ENCODE measurements at places on chromosomes 16 and 17.
A peak's percentile ranks its signal among the peaks of the same experiment; 100 is the strongest.

DNA sequence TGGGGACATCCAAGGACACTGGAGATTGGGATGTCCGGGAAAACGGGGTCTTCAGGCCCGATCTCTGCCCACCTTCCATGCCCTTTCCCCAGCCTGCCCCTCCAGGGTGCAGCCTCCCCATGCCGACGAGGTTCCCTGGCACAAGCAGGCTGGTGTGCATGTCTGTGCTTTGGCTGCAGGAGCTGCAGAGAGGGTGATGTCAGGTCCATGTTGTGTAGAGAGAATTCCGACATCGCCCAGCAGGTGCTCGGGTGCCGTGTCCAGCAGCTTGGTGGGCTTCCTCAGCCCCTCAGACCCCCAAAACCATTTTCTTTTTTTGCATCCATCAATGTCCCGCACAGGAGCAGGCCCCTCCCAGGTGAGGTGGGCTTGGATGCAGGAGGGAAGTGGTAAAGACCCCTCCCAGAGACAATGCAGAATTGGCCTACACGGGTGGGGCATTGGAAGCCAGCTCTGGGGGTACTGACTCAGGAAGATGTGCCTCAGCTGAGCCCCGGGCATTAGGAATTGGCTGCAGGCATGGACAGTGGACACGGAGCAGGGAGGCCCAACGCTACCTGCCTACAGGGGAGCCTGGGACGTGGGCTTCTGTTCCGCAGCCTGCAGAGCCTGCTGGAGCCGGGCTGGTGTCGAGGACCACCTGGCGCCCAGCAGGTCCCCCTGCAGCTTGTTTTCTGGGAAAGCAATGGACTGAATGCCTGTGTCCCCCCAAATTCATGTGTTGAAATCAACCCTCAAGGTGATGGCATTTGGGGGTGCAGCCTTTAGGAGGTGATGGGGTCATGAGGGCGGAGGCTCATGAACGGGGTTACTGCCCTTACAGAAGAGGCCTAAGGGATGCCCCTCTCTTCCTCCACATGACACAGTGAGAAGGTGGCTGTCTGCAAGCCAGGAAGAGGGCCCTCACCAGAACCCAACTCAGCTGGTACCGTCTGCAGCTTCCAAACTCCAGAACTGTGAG is 97.5 kb downstream of the METRNL start:
- DNase-seq = peak; percentile 61

DNA sequence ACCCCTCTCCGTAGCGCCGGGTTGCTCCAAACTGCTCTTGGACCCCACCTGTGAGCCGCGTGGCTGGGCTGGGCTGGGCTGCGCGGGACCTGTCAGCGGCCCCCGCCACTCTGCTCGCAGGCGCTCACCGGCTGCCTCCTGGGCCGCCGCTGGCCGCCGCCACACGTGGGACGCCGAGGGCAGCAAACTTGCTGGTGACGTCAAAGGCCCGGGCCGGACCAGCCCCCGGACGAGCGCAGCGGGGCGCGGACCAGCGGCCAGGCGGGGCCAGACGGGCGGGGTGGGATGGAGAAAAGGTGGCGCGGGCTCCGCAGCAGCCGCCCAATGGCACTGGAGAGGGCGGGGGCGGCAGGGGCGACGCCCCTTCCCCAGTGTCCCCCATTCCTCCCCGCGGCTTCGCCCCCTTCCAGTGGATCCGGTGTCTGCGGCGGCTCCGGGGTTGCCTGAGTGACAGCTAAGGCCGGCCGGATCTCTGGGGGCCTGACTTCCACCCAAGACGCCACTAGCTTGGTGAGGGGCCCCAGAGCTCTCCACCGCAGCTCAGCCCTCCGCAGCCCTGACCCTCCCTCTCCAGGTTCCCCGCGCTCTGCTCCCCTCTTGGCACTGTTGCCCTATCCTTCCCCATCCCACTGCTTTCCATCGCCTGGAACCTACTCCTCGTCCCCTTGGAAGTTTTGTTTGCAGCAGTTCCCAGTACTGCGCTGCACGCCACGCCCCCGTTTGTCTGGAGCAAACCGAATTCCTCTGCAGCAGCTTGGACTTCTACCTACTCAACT is at the start of gene HS3ST3A1:
TSS of gene HS3ST3A1 (minus strand) at position 154 of the 776 bp plus-strand sequence. CDS start 800 bp downstream, outside the sequence.
- DNase-seq = peak; percentile 97

GRCh38 chr16:89096768-89097391 is 3.2 kb downstream of the ACSF3 start:
- peak; percentile 80 for DNase-seq

DNA sequence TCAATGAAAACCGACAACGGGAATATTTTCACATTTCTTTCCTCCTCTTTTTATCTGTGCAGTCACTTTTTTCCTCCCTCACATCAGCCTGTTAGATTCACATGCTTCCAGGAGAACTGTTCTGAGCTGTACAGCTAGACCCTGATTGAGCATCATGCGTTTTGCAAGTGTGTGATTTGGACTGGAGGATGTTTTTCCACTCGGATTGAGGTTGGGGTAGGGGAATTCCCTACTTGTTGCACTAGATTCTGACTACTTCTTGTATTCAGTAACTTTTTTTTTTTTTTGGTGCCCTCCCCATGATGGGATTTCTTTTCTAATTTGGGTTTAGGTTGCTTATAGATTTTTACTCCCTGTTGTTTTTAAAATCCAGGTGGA is 4.8 kb downstream of the MSI2 start:
- no peak for DNase-seq

- peak; percentile 57 for DNase-seq
These were observed at the start of gene CHST5 for GRCh38 chr16:75535901-75536300. CHST5 (minus strand) TSS chr16:75536108; CDS start chr16:75530384, 5,724 bp downstream.

- DNase-seq = no peak
These were observed 2.6 kb upstream of the ANKRD40CL start for GRCh38 chr17:50769884-50770283.

- DNase-seq = peak; percentile 43
These were observed 460 bp upstream of the SLC13A2 start for GRCh38 chr17:28472871-28473497.

DNA sequence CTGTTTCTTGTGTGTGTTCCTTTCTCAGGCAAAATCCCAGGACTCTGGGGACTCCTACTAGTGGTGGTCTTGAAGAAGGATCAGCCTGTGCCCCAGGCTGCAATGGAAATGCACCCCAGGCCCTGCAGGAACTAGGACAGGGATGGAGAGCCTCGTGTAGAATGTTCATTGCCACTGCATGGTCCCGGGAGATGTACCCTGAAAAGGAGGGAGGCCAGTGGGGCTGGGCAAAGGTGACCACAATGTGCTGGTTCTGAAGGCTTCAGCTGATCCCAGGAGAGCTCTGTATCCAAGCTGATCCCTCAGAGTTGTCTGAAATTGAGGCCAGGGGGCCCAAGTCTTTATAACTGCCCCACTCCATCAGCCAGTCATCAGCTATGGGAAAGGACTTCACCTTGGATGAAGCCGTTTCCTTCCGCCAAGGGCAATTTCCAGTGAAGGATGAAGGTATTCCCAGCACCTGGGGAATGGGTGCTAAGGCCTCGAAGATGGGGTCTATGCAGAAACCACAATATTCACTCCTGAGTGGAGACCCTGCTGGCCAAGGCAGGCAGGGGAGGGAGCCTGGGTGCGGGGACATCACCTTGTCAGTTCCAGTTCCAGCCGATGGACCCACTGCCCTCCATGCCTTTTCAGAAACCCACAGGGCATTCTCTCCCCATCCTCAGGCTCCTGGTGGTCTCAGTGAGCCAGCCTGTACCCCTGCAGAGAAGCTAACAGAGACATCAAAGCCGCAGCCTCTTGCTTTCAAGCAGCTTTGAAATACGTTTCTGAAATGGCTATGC is 59.9 kb upstream of the CDH5 start:
- DNase-seq = no peak

- DNase-seq = peak; percentile 94
These were observed 12.8 kb upstream of the GNG13 start for GRCh38 chr16:813204-813915.

DNA sequence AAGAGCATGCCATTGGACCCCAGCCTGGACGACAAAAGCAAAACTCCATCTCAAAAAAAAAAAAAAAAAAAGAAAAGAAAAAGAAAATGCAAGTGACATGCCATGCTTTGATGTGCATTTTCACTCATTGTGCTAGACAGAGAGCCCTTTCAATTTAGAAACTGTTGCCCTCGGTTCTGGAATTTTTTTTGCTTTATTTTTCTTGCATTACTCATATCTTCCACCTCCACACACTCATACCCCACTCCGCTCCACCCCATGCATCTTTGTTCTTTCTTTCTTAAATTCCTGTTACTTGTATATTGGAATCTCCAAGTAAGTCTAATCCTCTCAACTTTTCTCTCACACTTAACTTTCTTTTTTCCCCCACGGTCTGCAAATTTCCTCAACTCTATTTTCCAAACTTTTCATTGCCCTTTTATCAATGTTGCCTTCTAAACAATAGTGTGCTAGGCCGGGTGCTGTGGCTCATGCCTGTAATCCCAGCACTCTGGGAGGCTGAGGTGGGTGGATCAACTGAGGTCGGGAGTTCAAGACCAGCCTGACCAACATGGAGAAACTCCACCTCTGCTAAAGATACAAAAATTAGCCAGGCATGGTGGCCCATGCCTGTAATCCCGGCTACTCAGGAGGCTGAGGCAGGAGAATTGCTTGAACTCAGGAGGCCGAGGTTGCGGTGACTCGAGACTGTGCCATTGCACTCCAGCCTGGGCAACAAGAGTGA is 16.8 kb upstream of the SUZ12 start:
- DNase-seq = peak; percentile 97

GRCh38 chr16:65119901-65120401 is 1.9 kb downstream of the CDH11 start:
- peak; percentile 67 for DNase-seq

- peak; percentile 96 for DNase-seq
These were observed at the start of gene SNX11 for GRCh38 chr17:48107137-48108055. SNX11 (plus strand) TSS chr17:48107766; CDS start chr17:48112044, 4,278 bp downstream.
